ENCODE measurements at places on chromosomes 7 and 10.

GRCh38 chr10:71889388-71889987 is 38.4 kb upstream of the PSAP start:
- no peak for DNase-seq

DNA sequence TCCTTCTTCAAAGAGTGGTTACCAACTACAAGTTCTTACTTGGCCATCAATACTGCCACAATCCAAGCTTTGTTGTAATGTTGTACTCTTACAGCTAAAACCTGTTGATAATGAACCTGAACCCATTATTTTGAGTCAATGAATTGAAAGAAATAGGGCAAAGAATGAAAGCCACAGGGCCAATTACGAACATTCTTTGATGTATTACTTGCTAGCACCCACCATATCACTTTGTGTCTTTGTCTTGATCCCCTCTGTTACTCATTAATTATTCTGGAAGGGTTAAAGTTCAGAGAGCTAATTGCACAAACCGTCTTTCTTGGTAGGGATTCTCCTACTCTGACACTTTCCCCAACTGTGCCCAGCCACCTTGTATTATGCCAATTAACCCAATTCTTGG is 53.2 kb upstream of the TFEC start:
- DNase-seq: no peak

- DNase-seq: no peak
These were observed 146.8 kb downstream of the PCLO start for GRCh38 chr7:83015916-83016315.

GRCh38 chr10:13815756-13816155 is 229.0 kb downstream of the PRPF18 start:
- DNase-seq: no peak

GRCh38 chr7:40640566-40640965 is 505.8 kb downstream of the SUGCT start:
- DNase-seq: no peak

DNA sequence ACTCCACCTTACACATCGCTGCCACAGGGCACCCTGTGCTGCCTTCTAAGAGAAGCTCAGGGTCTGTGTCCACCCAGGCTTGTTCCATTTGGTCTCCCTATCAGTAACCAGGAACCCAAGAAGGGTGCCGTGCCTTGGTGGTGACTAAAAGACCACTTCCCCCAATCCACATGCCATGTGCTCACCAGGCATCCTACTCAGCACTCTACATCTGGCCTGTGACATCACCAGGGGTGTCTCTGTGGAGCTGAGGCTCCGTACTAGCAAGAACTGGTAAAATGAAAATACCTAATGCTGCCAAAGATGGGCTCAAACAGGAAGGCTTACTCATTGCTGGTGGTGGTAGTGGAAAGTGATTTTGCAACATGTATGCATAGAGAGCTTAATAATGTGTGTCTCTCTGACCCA is 19.0 kb upstream of the C10orf71 start:
- no peak for DNase-seq

DNA sequence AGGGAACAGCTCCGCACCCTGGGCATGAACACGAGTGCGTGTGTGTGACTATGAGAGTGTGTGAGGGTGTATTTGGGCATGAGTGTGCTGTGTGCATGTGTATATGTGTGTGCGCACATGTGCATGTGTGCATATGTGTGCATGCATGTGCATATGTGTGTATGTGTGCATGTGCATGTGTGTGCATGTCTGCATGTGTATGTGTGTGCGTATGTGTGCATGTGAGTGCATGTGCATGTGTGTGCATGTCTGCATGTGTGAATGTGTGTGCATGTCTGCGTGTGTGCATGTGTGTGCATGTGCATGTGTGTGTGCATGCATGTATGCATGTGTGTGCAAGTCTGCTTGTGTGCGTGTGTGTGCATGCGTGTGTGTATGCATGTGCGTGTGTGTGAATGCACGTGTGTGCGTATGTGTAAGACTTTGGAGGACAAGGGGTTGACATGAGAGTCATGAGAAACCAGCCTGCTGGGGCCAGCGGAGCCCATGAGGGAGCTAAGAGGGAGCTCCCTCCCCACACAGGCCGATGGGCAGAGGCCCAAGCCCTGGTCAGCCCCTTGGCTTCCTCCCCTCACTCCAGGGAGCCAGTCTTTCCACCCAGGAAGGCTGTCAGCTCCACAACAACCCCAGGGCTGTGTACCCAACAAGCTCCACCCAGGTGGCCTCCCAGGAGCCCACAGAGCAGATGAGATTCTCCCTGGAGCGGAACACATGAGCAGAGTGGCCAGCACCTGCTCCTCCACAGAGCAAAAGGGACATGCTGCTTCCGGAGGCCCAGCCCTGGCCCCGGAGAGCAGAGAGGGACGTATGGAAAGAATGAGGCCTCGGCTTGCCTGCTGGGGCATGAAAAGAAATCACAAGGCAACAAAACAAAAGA is 142.5 kb upstream of the PPP2R2D start:
- no peak for DNase-seq
